ENCODE measurements at places on chromosomes 16 and 17.

DNA sequence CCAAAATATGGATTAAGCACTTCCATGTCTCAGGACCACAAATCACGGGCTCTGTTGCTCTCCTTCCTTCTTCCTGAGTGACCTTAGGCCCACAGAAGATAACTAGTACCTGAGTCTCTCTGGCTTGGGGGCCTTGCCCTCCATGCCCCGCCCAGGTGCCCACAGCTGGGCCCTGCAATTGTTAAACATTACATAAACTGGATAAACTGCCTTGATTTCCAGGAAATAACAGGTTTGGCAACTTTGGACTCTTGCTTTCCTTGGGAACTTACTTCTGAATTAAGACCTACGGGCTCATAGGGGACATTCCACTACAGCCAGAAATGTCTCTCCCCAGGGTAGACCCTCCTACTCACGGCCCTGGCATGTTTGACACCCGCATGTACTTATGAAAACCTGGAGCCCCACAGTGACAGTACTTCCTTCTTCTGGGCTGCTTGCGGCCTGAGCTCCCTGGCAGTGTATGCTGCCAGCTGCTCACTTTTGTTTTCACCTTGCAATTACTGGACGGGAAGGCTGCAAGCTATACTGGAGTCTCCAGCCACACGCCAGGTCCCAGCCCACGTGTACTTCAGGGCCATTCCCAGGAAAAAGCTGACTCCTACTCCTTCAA is 2.3 kb upstream of the UBALD2 start:
- no peak for DNase-seq

DNA sequence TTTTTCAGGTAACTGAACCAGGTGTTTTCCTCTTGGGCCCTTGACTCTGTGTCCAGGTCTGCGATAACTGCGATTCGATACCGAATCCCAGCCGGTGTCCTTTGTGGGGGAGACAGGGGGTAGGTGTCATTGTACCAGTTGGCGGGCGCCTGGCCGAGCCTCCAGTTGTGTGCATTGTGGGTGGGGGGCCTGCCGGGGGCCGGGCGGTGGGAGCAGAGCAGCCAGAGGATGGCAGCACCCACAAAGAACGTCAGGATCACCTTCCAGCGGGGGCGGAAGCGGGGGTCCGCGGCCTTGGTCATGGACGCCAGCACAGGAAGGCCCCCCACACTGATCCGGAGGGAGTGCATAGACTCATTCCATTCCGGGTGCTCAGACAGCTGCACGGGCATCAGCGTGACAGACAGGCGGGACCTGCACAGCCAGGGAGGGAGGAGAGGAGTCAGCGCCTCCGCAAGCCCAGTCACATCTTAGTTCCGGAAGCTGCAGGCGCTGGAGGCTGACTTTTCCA is 12.3 kb downstream of the CANT1 start:
- DNase-seq: no peak

- no peak for DNase-seq
Observed at GRCh38 chr16:2948807-2949704, 15.0 kb upstream of the KREMEN2 start.

- DNase-seq: no peak
Observed at GRCh38 chr16:65737831-65738230, 616.0 kb upstream of the CDH11 start.

DNA sequence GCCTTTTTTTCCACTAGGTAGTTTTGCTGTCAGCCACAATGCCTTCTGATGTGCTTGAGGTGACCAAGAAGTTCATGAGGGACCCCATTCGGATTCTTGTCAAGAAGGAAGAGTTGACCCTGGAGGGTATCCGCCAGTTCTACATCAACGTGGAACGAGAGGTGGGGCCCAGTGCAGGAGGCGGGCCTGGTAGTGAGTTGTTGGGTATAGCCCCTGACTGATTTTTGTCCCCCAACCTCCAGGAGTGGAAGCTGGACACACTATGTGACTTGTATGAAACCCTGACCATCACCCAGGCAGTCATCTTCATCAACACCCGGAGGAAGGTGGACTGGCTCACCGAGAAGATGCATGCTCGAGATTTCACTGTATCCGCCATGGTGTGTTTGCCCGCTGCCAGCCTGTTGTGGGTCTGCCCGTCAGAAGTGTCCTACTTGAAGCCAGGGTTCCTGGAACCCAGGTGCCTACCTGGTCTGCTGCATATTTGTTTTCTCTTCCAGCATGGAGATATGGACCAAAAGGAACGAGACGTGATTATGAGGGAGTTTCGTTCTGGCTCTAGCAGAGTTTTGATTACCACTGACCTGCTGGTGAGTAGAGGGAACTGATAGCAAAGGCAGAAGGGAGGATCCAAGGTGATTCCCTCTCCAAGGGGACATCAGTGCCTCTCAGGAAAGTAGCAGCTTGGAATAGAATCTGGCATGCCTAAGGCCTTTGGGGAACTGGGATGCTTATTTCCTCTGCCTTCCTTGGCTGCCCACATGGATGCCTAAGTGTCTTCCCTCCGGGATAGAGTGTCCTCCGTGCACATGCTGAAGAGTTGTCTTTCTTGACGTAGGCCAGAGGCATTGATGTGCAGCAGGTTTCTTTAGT is 1.9 kb upstream of the CD68 start:
- no peak for DNase-seq

DNA sequence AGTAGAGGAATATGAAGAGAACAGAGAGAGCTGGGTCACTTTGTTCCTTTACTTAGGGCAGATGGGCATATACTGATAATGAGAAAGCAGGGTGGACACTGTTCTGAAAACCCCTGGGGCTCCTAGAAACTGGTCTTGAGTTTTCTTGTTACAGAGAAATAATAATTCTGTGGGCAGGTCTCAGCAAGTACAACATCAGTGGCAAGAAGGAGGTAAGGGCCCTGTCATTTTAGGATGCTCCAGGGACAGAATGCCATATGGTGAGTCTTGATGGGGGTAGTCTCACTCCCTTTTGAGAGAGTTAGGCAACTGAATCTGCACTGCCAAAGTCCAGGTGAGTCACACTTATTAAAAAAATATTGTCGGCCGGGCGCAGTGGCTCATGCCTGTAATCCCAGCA is 102.3 kb downstream of the KCNJ2 start:
- no peak for DNase-seq
